ENCODE measurements at places on chromosomes 7 and 10. TPM values are rescaled to one million over a fixed set of nuclear protein-coding genes. Genes with fewer than 3 reads are reported as not detected.

- DNase-seq: no peak
Measured at GRCh38 chr10:71039551-71039950, 151.2 kb upstream of the PCBD1 start.

DNA sequence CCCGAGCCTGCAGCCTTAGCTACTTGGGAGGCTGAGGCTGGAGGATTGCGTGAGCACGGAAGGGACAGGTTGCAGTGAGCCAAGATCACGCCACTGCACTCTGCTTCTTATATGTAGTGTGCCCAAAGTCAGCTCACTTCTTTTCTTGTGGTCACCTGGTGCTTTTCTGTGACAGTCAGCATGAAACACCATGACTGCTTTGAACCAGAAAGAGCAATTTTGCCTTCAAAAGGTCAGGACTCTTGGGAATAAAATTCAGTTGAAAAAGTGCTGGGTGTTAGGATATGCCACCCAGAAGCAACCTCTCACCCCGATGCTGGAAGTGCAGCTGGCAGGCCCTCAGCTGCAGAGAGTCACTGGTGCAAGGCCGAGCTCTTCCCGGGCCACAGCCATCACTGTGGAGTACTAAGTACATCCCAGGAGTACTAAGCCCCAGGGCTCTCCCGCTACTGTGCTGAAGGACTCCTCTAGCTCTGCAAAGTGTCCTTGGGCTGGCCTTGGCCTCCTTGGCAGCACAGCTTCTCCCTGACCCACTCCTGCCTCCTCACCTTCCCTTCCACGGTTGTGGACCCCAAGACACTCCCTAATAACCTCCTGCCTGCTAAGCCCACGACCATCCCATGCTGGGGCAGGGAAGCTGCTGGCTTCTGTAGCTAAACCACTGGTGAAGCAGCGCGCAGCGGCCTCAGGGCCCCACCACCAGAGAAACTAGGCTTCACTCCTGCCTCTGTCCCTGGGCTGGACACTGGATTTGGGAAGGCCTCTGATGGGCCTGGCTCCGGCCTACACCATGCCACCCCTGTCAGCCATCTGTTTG is 17.6 kb upstream of the GDI2 start:
- DNase-seq: no peak

GRCh38 chr10:50456719-50457118 is 167.0 kb downstream of the SGMS1 start:
- no peak for DNase-seq

DNA sequence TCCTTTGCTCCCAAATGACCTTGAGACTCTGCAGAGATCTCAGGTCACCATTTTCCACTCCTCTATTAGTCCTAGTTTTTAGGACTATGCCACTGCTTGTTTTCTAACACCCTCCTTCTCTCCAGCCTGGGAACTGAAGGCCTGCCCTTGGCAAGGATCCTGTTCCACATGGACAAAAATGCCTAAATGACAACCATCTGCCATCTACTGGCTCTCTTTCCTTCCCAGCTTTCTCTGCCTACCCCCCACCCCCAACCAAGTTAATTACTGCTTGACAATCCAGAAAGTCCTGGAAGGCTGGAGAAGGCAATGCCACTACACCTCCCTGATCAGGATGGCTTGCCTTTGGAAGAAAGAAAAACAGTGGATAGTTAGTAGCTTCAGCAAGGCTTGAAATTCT is 44.8 kb upstream of the SP8 start:
- DNase-seq: no peak

The FZD8 gene
- 16.5 TPM for total RNA-seq

The MCM7 gene
- 88.4 TPM for total RNA-seq

The CDHR1 gene
- 0.35 TPM for total RNA-seq

The HKDC1 gene
- 7.6 TPM for total RNA-seq

The HTR5A gene
- not detected for total RNA-seq

The TACR2 gene
- not detected for total RNA-seq

The BTBD16 gene
- 0.45 TPM for total RNA-seq

Data from NCI-H460 (cell line).